Naive thymus-derived CD4-positive, alpha-beta T cell (primary cell): ENCODE measurements at places on chromosomes 5 and 9. TPM values are rescaled to one million over a fixed set of nuclear protein-coding genes. Genes with fewer than 3 reads are reported as not detected.
A peak's percentile ranks its signal among the peaks of the same experiment; 100 is the strongest.

Gene C1QTNF2
- total RNA-seq, result not detected

Gene LPAR1
- not detected for total RNA-seq

Gene ADAMTS16
- total RNA-seq, result not detected in 2 replicates

Gene PCSK1
- not detected in 2 replicates for total RNA-seq

Gene GABRB2
- total RNA-seq, result not detected

Gene SARDH
- total RNA-seq, result 27.2 TPM

- DNase-seq, result no peak
These were observed 213.8 kb downstream of the FAM114A2 start for GRCh38 chr5:153824909-153825308.

GRCh38 chr5:82599692-82600091 is 321.5 kb upstream of the RPS23 start:
- DNase-seq, result no peak

GRCh38 chr5:172145870-172146747 is 41.9 kb downstream of the STK10 start:
- no peak for DNase-seq

- peak; percentile 53 for DNase-seq
These were observed 5.5 kb downstream of the NSMF start for GRCh38 chr9:137453643-137454081.

GRCh38 chr9:8489835-8490234 is 690.3 kb upstream of the DMAC1 start:
- no peak for DNase-seq

DNA sequence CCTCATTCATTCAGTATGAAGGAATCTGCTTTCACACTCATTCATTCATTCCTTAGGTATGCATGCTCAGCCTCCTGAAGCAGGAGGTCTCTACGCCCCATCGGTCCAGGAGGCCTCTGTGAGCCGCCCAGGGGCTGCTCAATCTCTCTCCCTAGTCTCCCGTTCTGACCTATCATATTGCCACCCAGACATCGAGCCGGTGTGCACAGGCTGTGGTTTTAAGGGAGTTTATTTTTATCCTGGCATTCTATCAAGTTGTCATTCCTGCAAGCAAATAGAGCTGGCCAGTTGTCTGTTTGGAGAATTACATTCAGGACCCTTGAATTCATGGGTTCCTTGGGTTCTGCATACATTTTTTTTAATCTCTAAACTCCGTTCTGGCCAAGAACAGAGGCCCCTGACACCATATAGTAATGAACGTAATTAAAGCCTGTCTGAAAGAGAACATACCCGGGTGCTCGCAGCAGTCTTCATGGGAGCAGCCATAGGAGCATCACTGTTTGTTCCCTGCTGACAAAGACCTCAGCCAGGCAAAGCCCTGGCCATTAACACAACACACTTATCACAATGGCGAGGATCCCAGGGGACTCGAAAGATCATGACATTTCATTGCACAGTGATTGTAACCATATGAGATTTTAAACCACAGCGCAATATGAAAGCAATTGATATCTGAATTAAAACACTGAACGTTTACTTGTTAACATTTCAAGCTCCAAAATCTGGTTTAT is 80.9 kb downstream of the ADAMTS16 start:
- DNase-seq, result no peak

GRCh38 chr5:132019337-132019736 is 7.9 kb upstream of the ACSL6 start:
- DNase-seq, result no peak

DNA sequence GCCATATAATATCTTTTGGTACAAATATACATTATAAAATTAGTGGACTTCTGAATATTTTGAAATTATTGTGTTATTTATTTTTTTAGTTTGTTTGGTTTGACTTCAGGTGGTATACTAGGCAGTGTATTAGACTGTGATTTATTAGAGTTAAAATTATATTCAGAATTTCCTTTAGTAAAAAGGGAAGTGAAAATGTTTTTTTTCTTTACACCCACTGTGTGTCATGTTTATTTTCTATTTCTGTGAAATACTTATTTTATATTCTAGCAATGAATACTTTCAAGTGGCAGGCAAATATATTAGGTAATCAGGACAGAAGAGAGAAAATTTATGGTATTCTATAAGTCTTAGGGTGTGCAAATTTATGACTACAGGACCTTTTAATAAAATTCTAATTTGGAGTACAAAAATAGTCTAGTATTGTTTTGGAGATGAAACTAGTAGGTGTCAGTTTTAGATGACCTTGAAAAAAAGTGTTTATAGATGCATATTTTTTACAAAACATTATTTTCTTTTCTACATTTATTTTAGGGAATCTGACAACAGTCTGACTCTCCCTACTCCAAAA is 8.8 kb downstream of the CSNK1G3 start:
- DNase-seq, result no peak

DNA sequence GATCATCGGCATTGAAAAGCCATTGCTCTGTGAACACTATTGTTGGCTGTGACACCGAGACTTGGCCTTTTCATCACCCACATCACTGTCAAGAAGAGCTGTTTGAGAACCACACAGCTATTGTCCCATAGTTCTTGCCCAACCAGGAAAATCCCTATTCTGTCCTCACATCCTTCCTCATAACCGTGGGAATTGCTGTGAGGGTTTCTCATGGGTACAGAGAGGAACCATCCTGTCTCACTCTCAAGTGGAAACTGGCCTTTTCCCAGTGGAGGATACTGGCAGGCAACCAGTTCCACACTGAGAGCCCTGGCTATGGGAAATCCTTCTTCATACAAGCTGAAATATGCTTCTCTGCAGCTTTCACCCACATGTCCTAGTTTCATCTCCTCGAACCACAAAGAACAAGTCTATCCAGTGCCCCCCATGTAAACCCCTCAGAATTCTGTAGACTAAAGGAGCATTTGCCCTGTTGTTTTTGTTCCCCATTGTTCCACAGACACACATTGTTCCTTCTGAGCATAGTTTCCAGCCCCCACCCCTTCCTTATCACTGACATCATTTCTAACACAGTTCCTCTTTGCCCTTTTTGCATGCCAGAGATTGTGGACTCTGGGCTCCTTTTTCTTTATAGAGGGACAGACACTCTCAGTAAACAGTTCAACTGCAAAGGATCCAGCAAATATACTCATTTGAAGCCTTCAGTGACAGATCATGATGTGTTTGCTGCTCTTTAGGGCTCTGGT is 57.8 kb upstream of the C5orf46 start:
- no peak for DNase-seq

DNA sequence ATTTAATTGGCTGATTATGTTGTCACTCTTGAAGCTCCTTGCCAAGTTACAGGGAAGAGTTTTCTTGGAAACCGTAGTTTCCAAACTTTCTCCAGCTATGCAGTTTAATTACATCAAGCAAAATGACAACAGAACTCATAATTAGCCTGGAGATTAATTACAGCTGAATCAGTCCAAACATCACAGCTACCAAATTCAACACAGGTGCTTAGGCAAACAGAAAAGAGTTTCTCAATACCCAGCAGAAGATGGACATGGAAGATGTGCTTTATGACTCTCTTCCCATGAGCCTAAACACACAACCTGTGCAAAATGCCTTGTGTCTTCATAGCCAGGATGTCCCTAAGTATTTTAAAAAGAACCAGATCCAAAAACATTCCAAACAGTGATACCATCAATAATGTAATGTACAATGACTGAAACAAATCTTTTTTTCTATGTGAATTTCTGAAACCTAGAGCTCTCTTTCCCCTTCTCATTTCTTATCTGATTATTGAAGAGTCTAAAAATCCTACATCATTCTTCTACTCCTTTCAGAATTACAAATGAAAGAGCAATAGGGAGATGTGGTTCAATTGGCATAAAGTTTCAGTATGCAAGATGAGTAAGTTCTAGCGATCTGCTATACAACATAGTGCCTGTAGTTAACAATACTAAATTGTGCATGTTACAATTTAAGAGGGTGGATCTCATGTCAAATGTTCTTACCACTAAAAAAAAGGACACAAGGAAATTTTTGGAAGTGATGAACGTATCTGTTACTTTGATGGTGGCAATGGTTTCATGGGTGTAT is 124.3 kb downstream of the RASEF start:
- no peak for DNase-seq

GRCh38 chr9:100554935-100555401 is 22.9 kb upstream of the CAVIN4 start:
- DNase-seq, result no peak

DNA sequence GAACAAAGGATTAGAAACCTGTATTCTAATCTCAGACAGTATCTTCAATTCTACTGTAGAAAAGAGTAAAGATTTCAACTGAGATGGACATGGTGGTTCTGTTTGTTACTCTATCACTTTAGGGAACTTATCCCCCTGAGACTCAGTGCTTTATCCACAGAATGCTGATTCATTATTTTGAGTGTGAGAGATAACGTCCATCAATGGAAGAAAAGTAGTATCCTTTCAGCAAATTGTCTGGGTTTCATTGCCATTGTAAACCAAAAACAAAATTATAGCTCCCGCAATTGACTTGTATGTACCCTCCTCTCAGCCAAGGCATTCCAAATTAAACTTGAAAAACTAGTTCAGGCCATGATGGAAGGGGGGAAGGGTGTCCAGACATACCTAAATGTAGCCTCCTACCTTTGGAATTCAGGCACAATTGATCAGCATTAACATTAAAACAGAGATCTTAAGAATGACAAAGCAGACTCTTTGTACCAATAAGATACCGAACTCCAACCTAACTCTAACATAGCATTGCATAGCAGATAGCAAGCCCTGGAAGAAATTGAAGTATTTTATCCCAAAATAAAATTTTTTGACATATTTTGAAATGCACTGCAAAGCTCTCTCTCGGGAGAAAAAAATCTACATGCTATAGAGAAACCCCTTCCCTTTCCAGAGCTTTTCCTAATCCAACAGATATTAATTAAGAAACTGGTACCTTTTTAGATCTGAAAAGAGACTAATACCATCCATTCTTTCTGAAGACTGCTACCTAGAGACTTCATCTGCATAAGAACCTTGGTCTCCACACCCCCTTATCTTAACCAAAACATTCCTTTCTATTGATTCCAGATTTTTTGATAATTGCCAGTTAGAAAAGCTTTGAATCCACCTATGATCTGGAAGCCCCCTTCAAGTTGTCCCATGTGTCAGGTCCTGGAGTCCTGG is 1055.7 kb downstream of the PTPRD start:
- no peak for DNase-seq

DNA sequence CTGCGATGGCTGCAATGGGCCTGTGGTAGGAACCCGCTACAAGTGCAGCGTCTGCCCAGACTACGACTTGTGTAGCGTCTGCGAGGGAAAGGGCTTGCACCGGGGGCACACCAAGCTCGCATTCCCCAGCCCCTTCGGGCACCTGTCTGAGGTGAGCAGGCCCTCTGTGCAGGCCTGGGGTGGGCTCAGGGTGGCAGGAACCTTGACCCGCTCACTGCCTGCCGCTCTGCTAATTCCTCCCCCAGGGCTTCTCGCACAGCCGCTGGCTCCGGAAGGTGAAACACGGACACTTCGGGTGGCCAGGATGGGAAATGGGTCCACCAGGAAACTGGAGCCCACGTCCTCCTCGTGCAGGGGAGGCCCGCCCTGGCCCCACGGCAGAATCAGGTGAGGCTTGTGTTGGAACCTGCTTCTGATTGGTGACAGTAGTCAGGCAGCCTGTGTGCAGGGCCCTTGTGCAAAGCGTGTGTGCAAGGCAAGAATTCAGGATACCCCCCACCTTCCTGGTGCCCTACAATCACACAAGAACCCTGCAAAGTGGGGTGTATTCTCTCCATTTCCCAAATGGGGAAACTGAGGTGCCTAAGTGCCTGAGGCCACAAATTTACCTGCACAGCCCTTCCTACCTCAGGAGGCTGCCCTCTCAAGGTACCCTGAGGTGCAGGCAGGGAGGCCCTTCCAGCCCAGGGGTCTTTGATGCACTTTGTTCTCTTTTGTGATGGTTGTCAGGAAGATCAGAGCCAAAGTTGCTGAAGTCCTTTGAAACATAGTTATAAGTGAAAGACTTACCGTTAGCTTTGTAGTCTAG is 3.4 kb downstream of the SQSTM1 start:
- DNase-seq, result no peak

DNA sequence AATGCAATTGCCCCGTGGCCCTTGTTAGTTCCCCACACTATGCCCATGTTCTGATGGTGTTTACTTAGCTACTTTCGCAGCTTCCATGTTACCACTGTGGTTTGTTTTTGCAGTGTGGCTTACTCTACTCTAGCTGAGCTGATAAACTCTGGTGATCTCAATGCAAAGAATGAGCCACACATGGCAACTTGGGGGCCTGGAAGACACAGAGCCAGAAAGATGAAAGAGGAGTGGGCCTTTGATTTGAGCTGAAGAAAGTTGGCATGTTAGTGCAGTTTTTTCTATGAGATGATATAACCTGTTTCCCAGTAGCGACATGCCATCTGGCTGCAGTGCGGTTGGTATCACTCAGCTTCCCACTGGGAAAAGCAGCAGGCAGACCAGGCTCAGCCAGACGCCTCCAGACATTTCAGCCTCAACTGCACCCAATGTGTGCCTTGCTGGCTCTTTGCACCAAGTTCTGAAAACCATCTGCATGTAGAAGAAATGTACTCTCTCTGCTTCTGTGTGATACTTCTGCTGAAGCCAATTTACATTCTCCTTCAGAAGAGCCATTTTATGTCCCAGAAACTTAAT is 329.4 kb downstream of the ARHGEF28 start:
- no peak for DNase-seq

DNA sequence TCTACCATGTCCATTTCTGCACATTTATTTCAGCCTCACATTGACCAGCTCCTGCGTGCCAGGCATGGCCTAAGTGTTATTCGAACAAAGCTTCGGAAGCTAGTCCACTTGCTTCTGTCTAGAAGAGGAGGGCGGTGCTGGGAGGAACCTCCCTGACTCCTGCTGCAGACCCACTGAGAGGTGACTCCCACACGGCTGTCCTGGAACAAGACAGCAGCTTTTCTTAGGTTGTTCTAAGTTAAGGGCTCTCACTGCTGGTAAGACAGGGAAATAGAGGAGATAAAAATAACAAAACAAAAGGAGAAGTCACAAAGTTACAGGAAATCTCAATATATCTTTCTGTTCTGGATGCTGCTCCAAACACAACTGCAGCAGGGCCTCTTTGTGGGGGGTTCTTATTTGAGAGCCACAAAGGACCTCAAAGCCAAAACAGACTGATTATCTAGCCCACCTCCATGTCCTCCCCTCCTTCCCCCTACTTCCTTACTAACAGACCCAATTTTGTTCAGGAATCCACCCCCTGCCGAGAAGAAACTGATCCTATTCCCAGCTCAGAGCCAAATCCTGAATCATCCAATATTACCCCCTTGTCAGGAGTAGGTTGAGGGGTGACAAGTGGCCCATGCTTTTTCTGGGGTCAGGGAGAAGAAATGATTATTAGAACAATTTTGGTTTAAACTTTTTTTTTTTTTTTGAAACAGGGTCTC is 28.4 kb upstream of the KCNIP1 start:
- no peak for DNase-seq

DNA sequence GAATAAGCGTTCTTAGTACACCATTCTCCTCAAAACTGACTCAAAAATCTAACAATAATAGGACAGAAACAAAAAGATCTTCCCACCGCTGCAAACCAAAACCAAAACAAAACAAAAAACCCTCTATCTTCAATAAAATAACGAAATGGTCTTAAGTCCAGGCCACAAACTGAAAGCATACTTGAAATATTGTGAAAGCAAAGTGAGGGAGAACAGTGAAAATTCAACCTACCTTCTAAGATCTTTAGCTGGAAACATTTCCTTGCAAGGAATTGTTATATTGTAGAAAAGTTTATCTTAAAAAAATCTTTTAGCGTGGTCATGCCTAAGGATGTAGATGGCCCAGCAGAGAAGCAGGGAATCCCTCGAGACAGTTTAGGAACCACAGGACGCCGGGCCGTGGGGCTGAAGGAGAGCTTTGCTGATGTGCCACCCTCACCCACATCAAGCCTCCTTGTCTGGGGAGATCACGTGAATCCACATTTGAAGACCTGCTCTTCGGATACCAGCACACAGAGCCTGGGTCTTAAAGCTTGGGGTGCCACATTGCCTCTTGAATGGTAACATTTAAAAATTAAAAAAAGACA is 27.8 kb upstream of the LVRN start:
- DNase-seq, result no peak
